Left colon (tissue), 2 donors: ENCODE measurements at places on chromosomes 5 and 9. TPM values are rescaled to one million over a fixed set of nuclear protein-coding genes. Genes with fewer than 3 reads are reported as not detected.
A peak's percentile ranks its signal among the peaks of the same experiment; 100 is the strongest.

- DNase-seq, result peak; percentile 86
These were observed at the start of gene ZNF300 for GRCh38 chr5:150904479-150905311. ZNF300 (minus strand) TSS chr5:150904980; CDS start chr5:150903155, 1,825 bp downstream.

DNA sequence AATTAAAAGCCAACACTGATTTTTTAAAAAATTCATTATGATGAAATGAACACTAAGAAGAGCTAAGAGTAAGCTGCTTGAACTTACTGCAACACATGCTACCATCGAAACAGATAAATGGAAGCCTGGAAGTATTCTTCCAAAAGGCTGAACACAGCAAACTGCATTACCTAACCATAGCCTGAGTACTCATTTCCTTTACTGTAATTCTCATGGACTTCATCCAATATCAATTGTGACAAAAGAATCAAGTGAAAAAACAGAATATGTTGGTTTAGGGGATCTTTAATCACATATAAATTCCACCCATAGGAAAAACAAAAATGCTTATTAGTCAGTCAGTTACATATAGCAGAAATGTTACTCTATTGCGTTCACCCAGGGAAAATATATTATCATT is 68.5 kb downstream of the DROSHA start:
- no peak for DNase-seq

- no peak for DNase-seq
These were observed 77.2 kb downstream of the MRPS30 start for GRCh38 chr5:44885903-44886302.

GRCh38 chr9:656926-657568 is 184.4 kb upstream of the DMRT1 start:
- DNase-seq, result no peak

DNA sequence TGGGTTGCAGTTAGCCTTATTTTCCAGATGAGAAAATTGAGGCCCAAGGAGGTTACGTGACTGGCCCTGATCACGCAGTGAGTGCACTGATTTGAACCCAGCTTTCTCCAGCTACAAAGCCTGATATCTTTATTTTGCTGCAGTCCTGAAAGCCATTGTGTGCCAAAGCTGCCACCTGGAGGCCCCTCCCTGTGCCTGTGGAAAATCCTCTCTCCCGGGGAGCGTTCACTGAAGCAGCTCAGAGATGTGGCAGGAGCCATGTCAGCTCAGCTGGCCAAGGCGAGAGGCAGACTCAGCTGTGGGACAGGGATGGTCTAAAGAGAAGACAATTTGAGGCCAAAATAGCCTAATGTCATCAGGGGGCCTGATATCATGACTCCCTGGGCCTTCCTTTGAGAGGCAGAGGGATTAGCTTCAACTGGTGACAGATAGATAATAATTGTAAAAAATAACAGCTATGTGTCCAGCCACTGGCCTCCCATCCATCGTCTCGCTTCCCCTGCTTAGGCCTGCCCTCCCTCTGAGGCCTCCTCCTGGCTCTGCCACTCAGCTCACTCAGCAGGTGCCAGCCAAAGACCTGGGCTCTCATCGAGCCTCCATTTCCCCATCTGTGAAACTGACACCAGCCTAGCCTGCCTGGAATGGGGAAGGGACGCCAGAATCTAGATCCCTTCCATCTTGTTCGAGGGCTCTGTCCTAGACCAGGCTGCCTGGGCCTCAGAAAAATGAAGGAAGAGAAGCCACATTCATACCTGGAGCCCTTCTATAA is 74.3 kb upstream of the GGTA1 start:
- no peak for DNase-seq

DNA sequence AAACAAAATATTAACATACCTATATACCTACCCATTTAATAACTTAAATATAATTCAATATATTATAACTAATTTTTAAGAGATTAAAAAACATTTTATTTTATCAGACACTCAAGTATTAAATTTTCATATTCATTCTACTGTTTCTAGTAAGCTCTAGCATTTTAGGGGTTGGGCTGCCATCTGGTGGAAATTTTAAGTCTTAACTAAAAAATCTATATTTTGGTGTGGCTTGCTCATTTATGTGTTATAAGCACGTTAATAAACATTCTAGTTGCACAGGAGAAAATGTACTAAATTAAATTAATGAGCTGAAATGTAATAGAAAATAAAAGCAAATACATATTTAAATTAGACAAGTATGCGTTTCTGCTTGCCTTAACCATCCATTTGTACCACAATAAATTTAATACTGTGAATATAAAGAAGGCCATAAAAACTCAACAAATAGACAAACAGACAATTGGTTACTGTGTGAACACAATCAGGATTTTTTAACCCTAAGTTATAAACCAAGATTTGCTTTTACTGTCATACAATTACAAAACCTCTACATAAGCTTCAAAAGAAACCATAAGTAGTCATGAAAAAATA is 1728.3 kb upstream of the CDH9 start:
- DNase-seq, result no peak

DNA sequence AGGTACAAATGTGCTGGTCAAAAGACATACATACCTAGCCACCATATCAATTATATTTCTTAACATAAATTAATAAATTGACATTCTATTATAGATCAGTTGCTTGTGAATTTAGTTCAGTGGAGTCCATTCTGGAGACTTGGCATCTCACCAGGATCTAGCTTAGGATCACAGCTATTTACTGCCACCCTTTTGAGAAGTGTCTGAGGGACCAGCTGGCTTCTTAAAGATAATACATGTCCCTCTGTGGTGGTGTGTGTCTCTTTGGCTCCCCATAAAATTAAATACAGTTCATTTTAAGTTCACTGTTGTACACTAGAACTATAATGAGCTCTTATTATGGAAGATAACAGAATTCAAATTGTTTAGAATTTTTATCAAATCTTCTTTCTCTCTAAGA is 290.7 kb downstream of the PRELID2 start:
- no peak for DNase-seq

GRCh38 chr9:76904661-76905457 is 1.1 kb downstream of the PRUNE2 start:
- DNase-seq, result peak; percentile 46

- no peak for DNase-seq
These were observed 26.1 kb upstream of the CSF1R start for GRCh38 chr5:150112201-150113046.

DNA sequence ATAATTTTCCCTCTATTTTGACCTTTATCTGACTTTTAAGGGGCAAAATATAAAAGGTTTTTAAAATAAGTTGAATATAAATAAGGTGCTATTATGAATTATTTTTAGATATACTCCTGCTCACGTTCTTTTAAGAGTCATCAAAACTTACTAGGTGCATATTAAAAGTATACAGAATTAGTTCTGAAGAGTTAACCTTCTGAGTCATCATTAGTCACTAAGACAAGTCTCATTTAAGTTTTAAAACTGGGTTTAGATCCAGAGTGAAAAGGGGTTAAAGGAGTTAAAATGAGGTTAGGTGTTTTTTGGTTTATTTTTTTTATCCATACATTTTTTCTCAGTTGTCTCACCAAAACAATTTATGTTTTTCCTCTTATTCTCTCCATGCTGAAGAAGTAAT is 41.7 kb downstream of the SMIM15 start:
- no peak for DNase-seq

DNA sequence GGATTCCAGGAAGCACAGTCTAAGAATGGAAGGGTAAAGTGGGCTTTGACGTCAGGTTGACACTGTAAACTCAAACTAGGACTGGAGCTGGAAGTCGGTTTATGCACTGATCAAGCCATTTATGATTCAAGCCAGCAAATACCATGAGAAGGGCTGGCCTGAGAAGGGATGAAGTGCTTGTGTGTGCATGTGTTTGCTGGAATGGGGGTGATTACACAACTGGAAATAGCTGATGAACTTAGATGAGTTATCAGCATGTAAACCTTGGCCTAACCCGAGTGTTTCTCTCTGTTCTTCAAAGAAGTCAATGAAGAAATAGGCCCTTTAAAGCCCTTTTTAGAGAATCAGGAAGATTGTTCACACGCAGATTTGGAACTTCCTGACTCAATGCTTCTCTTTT is 287.6 kb downstream of the RFX3 start:
- no peak for DNase-seq

DNA sequence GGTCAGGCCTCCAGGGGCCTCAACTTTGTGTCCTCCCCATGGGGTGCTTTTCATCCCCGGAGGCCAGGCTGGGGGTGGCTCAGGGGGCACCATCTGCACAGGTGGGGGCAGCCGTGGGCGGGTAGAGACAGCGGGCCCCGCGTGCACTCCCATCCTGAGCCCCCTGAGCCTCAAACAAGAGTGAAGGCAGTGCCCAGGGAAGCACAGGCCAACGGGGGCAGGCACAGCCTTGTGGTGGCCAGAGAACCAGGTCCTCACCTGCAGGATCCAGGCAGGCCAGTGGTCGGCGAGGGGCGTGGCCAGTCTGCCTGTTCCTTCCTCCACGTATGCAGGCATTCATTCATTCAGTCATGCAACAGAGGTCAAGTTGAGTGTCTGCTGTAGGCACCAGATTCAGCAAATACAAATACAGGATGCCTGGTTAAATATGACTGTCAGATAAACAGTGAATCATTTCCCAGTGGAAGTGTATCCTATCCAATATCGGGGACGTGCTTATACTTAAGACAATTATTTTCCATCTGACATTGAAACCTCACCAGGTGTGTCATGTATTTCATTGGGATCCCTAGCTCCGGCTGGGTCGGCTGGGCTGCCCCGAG is 22.3 kb downstream of the KCNT1 start:
- no peak for DNase-seq

DNA sequence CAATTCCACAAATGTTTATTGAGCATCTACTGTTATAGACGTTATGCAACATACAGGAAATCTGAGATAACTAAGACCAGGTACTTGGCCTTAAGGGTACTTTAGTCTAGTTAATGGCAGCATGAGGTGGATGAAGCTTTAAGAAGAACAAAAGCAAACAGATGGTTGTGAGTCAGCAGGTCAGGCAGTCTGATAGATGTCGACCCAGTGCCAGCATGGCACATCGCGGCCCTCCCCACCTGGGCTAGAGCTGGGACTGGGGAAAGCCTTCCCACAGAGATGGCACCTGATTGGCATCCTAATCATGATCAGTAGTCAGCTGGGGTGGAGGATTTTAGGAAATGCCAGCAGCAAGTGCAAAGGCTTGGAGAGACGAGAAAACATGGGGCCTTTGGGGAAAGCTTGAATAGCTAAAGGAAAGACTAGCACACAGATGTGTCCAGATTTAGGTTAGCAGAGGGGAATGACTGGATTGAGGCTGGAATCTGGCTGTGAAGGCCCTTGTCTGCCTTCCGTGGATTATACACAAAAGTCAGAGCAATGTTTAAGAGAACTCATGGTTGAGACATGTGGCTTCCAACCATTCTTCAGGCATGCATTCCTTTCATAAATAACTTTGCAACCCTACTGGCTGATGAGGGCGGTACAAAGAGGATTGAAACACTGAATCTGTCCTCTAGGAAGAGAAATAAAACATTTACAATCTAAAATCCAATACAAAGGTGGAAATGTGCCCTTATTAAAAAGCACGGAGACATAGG is 395.4 kb upstream of the WWC1 start:
- no peak for DNase-seq

- DNase-seq, result no peak
These were observed 9.9 kb upstream of the OSMR start for GRCh38 chr5:38835887-38836286.

GRCh38 chr5:109690242-109690974 is 681 bp downstream of the MAN2A1 start:
- DNase-seq, result peak; percentile 31

GRCh38 chr5:76850543-76851145 is 830 bp downstream of the S100Z start:
- DNase-seq, result no peak

GRCh38 chr9:130138791-130139190 is 33.4 kb upstream of the NCS1 start:
- DNase-seq, result peak; percentile 84

DNA sequence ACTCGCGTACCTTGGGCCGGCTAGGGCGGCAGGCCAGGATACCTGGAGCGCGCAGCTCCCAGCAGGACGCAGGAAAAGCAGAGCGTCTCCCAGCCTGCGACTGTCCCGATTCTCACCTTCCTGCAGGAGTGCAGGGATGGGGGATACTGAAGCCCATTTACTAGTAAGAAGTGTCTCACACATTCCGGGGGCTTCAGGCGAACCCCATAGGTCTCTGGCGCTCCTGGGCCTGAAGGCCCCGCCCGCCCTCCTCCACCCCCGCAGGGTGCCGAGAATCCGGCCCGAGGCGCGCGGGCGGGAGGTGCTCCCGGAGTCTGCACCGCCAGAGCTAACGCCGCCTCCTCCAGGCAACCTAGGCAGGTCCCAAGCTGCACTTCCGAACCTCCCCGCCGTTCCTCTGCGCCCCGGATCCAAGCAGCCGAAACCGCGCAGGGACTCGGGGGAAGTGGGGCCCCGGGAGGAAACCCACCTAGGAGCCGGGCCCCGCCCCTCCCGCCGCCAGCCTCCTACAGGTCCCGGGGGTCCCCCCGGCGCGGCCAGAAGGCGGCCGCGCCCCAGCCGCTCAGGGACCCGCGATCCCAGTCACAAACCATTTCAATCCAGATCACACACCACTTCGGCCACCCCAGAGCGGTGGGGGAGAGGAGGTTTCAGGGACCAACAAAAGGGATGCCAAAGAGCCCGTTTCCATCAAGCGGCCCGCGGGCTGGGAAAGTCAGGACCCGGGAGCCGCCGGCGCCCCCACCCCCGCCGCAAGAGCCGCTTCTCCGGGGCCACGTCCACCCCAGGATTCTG is 1.2 kb downstream of the ROR2 start:
- peak; percentile 61 for DNase-seq

GRCh38 chr5:82662340-82662739 is 384.2 kb upstream of the RPS23 start:
- DNase-seq, result no peak

DNA sequence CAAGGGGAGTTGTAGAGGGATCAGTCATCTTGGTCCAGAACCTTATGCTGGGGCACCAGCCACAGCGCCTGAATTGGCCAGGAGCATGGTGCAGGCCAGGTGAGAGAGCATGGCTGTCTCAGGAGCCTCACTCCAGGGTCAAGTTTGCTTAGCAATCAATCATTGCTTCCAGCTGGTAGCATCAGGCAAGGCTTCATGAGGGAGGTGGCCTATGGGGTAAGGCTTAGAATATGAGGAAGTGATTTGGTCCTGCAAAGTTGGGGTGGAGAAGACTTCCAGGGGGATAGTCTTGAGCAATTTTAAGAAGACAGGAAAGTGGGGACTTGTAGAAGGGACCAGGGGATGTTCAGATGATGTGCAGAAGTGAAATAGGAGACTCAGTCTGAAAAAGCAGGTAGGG is 53.9 kb upstream of the PITX1 start:
- DNase-seq, result no peak

The CYLC2 gene
- not detected for total RNA-seq

The SPATA9 gene
- total RNA-seq, result 0.49 TPM

The IFNA13 gene
- not detected for total RNA-seq

The PCDHA1 gene
- total RNA-seq, result not detected

The OMD gene
- total RNA-seq, result 3.0 TPM

The CDX1 gene
- 423 TPM for total RNA-seq

The ECM2 gene
- 2.9 TPM for total RNA-seq

The GHR gene
- 4.0 TPM for total RNA-seq

The PLAC8L1 gene
- not detected for total RNA-seq

The SLC45A2 gene
- 0.73 TPM for total RNA-seq

The CCNJL gene
- 19.0 TPM for total RNA-seq

The RANBP3L gene
- total RNA-seq, result not detected

The ADRB2 gene
- 0.55 TPM for total RNA-seq

The FOXD4L5 gene
- 0.24 TPM for total RNA-seq

The INSL4 gene
- not detected for total RNA-seq
